ENCODE measurements at places on chromosomes 3 and 15.

- DNase-seq, result no peak
These were observed 602.6 kb downstream of the PYDC2 start for GRCh38 chr3:192063570-192063969.

DNA sequence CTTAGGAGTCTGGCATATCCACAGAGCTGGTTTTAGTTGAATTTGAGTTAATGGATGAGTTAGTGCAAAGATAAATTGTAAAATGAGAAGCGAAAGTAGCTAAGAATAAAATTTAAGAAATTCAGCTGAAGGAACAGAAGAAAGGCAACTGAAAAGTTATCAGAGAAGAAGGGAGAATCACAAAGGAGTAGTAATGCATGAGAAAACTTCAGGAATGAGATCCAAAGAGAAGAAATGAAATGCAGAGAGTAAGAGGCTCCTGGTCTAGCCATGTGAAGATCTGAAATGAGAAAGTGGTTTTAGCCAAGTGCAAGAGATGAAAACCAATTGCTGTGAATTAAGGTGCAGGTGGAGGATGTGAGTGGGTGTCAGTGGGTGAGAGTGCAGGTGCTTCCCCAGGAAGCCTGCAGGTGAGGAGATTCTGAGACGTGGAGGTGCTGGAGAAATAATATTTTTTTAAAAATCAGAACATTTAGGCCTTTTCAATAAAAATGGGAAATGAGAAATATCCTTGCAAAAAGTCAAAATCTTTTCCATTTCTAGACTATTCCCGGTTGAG lies 18.5 kb downstream of the KBTBD8 start:
- no peak for DNase-seq

GRCh38 chr3:23611737-23612295 lies 193.9 kb upstream of the UBE2E1 start:
- DNase-seq, result no peak

- no peak for DNase-seq
These were observed 84.9 kb downstream of the HMG20A start for GRCh38 chr15:77505556-77505955.

DNA sequence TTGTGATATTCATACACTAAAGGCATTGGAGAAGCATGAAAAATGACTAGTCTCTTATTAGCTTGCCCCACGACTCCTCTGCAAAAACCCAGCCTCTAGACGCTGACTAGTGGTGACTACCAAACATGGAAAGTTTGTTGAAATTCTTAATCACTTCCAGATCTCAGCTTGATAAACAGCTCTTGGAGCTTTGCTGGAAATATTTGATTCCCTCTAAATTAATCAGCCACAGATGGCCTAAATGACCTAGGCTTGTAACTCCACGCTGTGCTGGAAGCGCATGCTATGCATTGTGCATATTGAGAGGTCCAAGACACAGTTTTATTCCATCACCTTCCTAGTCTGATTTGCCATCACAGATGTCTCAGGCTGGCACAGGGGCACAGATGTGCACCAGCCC lies 244.7 kb upstream of the ST8SIA2 start:
- DNase-seq, result no peak

- no peak for DNase-seq
These were observed 514 bp downstream of the MBNL1 start for GRCh38 chr3:152269056-152269830.

- DNase-seq, result no peak
These were observed 343.9 kb upstream of the SUCLG2 start for GRCh38 chr3:67998281-67998680.

DNA sequence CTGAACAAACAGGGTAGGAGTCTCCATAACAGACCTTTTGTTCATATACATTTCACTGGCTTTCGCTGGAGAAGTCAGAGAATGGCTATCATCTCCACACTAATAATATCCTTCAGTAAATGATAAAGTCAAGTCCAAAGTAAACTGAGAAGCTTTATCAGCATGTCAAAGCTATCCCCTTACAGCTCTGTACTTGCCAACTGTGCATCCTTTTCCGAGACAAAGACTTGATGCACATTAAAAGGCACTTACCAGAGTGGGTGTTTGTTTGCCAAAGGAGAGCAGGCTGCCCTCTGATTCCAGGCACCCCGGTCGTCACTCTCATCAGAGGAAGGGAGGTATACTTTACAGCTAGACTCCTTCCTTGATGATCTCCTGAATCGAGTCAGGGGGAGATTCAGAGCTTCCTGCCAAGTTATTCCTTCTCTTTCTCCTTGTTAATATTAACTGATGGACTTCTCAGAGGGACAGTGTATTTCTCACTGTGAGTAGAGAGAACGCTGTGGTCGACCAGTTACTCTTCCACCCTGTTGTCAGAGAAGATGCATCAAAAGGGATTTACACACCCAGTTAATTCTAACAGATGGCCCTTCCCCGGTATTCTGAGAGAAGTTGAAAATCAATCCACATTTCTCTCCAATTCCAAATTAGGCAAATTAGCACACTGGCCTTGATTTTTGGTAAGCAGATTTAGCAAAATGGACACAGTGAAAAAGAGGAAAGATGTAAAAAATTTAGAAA lies 504.7 kb upstream of the NR2F2 start:
- DNase-seq, result no peak

- no peak for DNase-seq
These were observed 50.8 kb downstream of the CCDC191 start for GRCh38 chr3:114005481-114005880.

DNA sequence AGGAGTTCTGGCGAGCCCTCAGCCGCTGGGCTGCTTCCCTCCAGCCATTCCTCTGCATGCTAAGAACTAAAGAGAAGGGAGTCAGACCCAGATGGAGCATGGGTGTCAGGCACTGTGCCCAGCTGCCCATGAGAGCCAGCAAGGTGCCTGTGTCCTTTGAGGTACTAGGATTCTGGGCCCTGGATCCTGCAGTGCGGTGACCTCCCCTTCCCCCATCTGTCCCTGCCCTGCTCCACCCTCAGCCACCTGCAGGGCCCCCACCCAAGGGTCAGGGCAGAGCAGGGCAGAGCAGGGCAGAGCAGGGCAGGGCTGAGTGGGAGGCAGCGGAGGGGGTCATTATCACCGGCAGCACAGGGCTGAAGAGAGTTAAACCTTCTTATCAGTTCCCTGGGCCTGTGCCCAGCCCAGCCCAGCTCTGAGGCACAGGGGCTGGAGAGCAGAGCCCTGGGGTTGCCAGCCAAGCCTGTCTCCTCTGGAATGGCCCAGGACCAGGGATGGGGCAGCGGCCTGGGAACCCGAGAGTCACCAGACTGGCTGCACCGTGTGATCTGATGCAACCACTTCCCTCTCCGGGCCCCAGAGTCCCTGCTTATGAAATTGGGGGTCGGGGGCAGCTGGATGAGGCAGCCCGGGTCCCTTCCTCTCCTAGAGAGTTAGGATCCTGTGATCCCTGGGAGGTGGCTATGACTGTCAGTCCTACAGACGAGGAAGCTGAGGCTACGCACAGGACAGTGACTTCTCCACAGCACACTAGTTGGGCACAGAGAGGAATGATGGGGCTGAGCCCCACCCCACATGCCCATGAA lies 17.3 kb downstream of the ZDHHC19 start:
- no peak for DNase-seq
